Testis (tissue), 5 donors: ENCODE measurements at places on chromosomes 16 and 17. TPM values are rescaled to one million over a fixed set of nuclear protein-coding genes. Genes with fewer than 3 reads are reported as not detected.

GRCh38 chr16:9072806-9073341 lies 18.6 kb upstream of the HAPSTR1 start:
- no peaks in the 10 kb centered on the region for H3K27me3 ChIP-seq
- no peak for DNase-seq
- no peaks in the 10 kb centered on the region for H3K36me3 ChIP-seq
- no peaks in the 10 kb centered on the region for H3K4me1 ChIP-seq
- no peak overlapping the region for H3K4me3 ChIP-seq
- no peak overlapping the region for H3K27ac ChIP-seq

The AOC2 gene
- 10.3 TPM for total RNA-seq

DNA sequence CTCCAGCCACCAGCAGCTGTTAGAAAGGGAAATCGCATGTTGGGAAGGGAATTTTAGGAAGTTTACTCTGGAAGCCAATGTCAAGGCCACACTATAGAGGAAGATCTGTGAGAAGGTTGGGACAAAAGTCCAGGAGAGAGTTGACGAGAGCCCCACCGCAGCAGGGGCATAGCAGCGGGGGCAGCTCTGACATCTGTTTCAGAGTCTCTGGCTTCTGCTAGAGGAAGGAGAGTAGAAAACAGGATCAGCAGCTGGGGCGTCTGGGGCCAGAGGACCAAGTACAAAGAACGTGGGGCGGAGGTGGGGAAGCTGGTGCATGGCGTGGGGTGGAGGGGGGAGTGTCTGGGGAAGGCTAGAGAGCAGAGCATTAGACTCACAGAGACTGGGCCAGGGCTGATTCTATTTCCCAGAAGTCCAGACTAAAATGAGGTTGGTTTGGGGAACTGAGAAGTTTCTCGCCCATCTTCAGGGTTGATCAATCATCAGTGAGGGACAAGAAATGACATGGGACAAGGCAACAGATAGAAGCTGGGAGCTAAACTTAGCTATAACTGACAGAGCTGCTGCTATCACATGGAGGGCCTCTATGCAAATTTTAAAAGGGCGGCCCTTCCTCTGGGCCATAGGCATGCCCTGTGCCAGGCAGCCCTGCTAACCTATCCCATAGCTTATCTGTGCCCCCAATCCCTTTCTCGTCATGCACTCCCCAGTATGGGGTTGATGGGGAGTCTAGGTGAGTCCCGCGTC lies 1.2 kb downstream of the RABEP2 start:
- H3K27me3 ChIP-seq = no peaks in the 10 kb centered on the region
- DNase-seq = peak; percentile 30
- H3K4me3 ChIP-seq = peak overlapping the region; percentile 70
- peaks cover 13% of the 10 kb centered on the region for H3K4me1 ChIP-seq
- no peaks in the 10 kb centered on the region for H3K36me3 ChIP-seq
- H3K27ac ChIP-seq = no peak overlapping the region

DNA sequence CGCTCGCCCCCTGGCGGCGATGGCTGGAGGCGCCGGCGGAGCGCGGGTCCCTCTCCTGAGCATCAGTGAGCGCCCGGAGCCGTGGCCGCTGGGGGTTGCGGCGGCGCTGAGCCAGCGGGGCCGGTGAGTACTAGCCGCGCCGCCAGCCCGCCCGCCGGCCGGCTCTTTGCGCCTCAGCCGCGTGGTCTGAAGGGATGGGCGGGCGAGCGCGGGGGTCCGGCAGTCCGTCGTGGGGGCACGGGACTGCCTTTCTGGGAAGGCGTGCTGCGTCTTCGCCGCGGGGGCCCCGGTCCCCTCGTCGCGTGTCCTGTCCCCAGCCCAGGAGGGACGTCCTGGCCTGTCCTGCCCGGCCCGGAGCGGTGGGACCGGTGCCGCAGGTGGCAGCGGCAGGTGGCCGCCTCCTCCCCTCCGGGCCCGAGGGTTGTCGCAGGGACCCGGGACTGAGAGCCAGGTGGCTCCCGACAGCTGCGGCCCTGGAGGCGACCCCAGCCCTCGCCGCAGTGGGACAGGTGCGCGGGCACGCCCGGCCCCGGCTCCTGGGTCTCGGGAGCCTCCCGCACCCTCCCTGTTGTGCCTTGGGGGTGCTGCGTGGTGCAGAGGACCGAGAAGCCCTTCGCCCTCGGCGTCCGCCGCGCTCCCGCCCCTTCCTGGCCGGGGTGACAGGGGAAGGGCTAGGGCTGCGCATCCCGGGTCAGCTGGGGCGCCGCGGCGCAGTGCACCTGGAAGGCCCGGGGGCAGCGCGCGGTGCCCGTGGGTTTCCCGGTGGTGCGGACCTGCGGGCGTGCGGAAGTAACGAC lies at the start of gene SPECC1:
Gene SPECC1 (plus strand): TSS at position 58 of the 797 bp plus-strand sequence. CDS start 87,293 bp downstream, outside the sequence.
- no peaks in the 10 kb centered on the region for H3K27me3 ChIP-seq
- peak; percentile 85 for DNase-seq
- H3K27ac ChIP-seq = peak within 1 kb of the TSS; percentile 91

DNA sequence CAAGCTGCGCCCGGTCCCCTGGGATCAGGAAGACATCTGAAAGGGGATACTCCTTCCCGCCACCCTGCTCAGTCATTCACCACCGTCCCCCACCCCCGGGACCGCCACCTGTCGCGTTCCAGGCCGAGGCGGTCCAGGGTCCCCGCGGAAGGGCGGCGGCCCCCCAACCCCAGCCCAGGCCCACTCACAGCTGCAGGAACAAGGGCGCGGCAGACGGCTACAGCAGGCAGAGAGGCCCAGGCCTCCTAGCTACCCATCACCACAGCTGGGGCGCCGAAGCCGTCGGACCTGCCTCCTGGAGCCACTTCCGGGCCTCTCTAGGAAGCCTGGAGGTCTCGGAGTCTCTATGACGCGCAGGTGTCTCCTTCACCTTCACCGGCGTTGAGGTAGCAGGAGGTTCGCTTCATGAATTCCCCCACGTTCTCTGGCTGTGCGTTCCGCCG lies at the start of gene SDR42E1:
Gene SDR42E1 (minus strand): TSS at position 272 of the 443 bp plus-strand sequence. CDS start 10,612 bp downstream, outside the sequence.
- H3K4me3 ChIP-seq = peak within 1 kb of the TSS; percentile 56
- peak; percentile 73 for DNase-seq
- no peak within 1 kb of the TSS for H3K27ac ChIP-seq
- H3K4me1 ChIP-seq = no peaks in the 10 kb centered on the region

DNA sequence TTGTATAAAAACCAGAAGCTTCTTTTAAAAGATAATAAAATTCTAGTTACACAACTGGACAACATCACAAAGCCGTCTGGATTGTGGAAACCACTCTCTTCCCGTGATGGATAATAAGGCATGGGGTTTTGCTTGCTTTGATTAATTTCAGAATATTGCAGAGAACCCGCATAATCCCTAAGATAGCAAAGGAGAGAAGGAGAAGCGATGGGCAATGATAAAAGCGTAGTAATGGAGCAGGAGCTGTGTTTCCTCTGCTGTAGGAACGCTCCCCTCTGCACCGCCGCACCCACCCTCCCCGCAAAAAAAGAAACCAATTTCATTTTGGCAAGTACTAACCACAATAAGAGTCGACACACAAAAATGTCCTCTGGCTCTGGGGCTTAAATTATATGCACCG lies 340.9 kb upstream of the PSMD7 start:
- no peak overlapping the region for H3K4me3 ChIP-seq
- no peaks in the 10 kb centered on the region for H3K36me3 ChIP-seq
- DNase-seq = no peak
- no peak overlapping the region for H3K27ac ChIP-seq
- no peaks in the 10 kb centered on the region for H3K4me1 ChIP-seq

DNA sequence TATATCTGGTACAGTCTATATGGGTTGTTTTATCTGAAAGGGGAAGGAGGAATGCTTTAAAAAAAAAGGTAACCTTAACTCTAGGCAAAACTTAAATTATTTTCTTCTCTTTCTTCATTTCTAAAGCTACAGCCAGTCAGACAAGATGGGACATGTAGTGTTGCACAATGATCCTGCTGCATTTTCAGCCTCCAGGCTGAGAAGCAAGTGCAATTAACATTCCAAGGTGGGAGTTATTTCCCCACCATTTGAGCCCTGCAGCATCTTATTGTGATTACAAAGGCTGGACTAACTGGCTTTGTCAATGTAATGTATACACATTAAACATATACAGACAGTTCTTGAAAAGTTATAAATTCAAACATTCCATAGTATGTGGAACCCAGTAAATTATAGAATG lies 22.6 kb upstream of the NF1 start:
- no peak for DNase-seq
- H3K27me3 ChIP-seq = no peaks in the 10 kb centered on the region
- H3K27ac ChIP-seq = no peak overlapping the region

DNA sequence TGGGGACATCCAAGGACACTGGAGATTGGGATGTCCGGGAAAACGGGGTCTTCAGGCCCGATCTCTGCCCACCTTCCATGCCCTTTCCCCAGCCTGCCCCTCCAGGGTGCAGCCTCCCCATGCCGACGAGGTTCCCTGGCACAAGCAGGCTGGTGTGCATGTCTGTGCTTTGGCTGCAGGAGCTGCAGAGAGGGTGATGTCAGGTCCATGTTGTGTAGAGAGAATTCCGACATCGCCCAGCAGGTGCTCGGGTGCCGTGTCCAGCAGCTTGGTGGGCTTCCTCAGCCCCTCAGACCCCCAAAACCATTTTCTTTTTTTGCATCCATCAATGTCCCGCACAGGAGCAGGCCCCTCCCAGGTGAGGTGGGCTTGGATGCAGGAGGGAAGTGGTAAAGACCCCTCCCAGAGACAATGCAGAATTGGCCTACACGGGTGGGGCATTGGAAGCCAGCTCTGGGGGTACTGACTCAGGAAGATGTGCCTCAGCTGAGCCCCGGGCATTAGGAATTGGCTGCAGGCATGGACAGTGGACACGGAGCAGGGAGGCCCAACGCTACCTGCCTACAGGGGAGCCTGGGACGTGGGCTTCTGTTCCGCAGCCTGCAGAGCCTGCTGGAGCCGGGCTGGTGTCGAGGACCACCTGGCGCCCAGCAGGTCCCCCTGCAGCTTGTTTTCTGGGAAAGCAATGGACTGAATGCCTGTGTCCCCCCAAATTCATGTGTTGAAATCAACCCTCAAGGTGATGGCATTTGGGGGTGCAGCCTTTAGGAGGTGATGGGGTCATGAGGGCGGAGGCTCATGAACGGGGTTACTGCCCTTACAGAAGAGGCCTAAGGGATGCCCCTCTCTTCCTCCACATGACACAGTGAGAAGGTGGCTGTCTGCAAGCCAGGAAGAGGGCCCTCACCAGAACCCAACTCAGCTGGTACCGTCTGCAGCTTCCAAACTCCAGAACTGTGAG lies 97.5 kb downstream of the METRNL start:
- no peaks in the 10 kb centered on the region for H3K27me3 ChIP-seq
- peaks cover 2% of the 10 kb centered on the region for H3K4me1 ChIP-seq
- no peak overlapping the region for H3K4me3 ChIP-seq
- H3K36me3 ChIP-seq = no peaks in the 10 kb centered on the region
- no peak overlapping the region for H3K27ac ChIP-seq

DNA sequence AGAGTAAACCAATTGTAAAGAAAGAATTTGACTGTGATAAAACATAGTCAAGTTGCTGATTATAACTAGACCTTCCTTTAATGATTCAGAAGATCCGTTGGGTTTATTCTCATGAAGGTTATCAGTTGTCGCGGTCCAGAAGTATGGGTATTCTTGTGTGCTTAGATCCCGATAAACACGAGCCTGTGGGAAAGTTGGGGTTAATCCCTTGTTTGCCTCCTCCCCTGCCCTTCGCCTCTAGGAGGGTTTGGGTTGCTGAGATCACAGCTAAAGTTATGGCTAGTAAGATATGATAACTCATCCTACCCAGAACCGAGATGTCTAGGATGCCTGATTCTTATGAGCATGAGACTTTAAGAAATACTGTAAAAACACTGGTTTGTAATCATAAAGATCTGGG lies 66.8 kb downstream of the GPRC5B start:
- no peaks in the 10 kb centered on the region for H3K4me1 ChIP-seq
- no peak overlapping the region for H3K27ac ChIP-seq
- no peaks in the 10 kb centered on the region for H3K27me3 ChIP-seq
- H3K4me3 ChIP-seq = no peak overlapping the region
- no peaks in the 10 kb centered on the region for H3K36me3 ChIP-seq
